ENCODE measurements at places on chromosomes 13 and 19.

GRCh38 chr19:32672841-32673240 is 2.1 kb downstream of the ANKRD27 start:
- no peak for DNase-seq

DNA sequence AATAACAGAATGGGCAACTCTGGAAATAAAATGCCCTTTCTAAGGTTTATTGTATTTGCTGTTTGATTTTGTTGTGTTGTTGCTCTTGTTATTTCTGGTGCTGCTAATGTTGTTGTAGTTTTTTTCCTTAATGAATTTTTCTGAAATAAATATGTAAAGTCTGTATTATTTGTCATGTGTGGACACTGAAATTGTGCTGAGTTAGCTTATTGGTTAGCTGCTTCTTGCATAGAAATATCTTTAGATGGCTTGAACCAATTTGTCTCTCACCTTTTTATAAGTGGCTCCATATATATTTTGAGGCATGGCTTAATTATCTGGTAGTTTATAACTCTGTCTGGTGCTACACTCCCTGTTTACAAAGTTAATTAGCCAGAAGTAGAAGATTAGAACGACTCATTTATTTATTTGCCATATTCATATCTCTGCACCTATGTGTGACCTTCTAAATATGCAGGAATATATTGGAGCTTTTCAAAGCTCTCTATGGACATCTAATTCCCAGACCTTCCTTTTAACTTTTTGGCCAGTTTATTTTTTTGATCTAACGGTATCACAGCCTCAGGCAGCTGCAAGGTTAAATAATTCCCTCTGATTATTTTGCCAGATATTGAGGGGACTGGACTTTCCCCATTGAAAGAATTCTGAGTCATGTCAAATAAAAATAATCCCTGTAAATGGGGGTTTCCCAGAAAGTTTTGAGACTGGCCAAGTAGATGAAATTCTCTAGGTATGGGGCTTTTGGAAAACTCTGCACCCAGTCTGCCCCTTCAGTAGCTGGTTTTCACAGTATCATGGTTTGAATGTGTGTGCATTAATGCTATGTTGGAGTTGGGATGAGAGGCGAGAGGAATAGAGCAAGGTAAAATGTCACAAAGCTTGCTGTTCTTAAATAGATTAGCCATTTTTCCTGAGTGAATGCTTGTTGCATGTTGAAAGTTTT is 1331.7 kb upstream of the MIR17HG start:
- DNase-seq = no peak

- DNase-seq = no peak
These were observed 34.1 kb upstream of the TFDP1 start for GRCh38 chr13:113550453-113550852.

DNA sequence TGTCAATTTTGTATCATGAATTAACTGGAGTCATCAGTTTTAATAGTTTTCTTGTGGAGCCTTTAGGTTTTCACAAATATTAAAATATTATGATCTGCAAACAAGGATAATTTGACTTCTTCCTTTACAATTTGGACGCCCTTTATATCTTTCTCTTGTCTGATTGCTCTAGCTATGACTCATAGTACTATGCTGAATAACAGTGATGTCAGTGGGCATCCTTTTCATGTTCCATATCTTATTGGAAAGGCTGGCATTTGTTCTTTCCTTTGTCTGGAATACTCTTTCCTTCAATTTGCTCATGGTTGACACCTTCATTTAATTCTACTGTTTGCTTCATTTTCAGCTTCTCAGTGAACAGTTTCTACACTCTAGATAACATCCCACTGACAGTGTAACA is 1129.3 kb downstream of the SLITRK5 start:
- DNase-seq = no peak

GRCh38 chr13:89738072-89738471 is 1609.4 kb upstream of the MIR17HG start:
- DNase-seq = no peak

GRCh38 chr13:111941845-111942447 is 125.0 kb upstream of the SOX1 start:
- no peak for DNase-seq

DNA sequence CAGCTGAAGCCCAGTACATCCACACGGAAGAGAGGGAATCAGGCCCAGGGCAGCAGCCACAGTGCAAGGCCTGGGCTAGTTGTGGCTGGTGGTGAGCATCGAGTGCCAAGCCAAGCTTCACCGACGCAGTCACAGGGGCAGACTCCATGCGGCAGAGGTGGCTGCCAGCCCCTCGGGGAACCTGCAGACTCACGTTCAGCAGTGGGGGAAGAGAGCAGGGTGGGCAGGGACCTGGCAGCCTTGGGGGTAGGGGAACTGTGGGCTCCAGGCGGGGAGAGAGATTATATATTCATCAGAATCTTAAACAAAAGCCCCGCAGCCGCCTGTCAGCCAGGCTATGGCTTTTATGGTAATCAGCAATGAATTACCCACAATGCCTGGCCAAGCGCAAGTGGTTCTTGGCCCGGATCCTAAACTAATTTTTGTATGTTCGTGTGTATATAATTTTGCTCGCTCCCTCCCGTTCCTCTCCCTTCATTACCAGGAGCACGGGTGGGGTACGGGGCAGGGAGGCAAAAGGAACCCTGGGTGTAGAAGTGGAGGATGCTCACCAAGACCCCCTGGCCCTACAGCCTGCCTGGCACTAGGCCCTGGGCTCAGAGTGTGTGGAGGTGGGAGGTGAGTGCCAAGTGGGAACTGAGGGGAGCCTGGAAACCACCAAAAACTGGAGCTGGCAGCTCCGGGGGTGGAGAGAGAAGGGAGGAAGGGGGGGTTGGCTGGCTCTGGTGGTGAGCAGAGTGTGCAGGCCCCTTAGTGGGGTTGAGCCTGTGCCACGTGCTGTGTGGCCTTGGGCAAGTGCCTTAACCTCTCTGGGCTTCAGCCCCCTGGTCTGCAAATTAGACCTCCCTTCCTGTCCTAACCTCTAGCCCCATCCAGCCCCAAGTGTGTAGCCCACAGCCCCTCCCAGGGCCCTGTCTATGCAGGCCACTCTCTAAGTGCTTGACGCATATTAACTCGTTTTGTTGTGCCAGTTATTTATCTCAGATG is 31.9 kb downstream of the PTPRS start:
- DNase-seq = no peak

DNA sequence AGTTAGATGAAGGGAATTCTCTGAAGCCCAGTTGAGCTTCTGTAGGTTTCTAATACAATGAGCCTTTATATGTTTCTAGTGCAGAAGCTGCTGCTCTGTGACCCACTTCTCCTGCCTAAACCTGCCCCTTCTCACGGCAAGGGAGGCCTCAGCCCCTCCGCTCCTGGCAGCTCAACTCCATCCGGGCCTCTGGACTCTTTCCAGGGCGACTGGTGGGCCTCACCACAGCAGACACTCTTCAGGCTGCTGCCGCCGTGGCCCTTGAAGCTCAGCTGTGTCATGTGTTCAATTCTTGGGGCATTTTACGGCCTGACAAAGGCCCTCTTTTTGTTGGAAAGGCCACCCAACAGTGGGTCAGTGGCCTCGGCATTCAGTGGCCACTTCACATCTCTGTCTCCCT is 10.0 kb upstream of the C19orf33 start:
- no peak for DNase-seq

GRCh38 chr19:34397853-34398252 is 6.3 kb upstream of the PDCD2L start:
- no peak for DNase-seq

DNA sequence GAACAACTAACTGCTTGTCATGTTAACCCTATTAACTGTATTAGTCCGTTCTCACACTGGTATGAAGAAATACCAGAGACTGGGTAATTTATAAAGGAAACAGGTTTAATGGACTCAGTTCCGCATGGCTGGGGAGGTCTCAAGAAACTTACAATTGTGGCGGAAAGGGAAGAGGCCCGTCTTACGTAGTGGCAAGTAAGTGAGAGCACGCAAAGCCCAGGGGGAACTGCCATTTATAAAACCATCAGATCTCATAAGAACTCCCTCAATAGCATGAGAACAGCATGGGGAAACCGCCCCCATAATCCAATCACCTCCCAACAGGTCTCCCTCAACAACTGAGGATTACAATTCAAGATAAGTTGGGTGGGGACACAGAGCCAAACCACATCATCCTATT is 34.7 kb downstream of the PHF11 start:
- no peak for DNase-seq

DNA sequence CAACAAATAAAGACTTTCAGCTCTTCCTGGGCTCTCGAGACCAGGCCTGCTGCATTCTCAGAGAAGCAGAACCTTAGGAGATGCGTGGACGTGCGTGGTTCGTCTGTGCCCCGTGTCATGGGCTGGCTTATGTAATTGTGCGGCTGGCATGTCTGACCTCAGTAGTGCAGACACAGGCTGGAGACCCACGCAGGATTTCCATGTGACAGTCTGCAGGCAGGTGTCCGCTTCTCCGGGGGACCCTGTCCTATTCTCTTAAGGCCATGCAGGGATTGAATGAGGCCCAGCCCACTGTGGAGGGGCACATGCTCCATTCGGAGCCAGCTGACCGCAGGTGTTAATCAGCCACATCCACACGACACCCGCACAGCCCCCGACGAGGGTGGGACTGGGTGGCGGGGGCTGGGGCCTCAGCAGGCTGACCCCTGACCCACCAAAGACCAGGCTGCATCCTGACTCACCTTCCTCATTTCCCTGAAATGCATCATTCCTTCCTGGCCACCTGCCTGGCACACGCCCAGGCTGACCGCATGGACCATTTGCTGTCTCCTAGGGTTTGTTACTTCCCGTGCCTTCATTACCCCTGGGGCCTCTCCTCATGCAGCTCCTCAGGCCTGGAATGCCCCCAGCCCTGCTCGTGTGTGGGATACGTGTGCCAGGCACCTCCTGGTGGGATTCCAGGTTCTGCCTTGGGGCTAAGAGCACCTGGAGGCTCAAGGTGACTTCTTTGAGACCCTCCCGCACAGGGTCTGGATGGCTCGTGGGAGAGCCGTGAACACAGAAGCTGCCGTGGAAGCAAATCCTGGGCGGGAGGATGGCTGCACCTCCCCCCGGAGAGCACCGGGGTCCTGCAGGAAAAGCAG is 10.7 kb upstream of the MCF2L start:
- no peak for DNase-seq

DNA sequence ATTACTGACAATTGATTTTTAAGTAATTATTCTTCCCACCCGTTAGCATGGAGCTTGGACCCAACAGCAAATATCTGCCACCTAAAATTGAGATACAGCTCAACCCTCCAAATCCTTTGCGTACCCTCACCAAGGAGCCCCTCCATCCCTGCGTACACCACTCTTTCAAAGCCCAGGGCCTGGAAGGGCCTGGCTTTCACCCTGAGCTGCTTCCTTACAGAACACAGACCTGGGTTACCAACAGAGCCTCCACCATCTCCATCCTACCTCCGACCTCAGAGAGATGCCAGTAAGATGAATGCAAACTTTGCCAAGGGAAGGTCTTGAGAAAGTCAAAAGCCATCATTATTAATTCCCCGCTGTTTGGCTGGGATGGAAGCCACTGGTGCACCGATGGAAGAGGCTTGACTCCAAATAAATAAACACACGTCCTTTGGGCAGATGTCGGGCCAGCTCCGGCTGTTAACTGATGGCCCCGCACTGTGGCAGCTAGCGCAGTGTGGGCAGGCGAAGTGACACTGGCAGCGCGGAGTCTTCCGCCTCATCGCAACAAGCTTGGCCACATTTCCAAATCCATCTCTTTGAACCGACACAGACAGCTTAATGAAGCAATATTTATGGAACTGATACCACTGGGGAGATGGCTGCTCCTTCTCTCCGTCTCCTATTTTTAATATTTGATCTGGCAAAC is 150.2 kb upstream of the VSTM2B start:
- no peak for DNase-seq

DNA sequence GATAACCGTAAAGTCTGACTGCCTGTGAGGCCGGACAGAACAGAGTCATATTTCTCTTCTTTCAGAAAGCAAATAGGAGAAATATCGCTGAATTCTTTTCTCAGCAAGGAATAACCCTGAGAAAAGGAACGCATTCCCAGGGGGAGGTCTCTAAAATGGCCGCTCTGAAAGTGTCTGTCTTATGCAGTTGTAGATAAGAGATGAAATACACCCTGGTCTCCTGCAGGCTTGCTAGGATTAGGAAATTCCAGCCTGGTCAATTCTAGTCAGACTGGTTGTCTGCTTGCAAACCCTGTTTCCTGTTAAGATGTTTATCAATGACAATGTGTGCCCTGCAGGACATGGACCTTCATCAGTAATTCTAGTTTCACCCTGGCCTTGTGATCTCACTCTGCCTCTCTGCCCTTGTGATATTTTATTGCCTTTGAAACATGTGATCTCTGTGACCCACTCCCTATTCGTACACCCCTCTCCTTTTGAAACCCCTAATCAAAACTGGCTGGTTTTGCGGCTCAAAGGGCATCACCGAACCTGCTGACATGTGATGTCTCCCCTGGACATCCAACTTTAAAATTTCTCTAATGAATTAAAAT is 934.8 kb upstream of the SPRY2 start:
- DNase-seq = no peak

DNA sequence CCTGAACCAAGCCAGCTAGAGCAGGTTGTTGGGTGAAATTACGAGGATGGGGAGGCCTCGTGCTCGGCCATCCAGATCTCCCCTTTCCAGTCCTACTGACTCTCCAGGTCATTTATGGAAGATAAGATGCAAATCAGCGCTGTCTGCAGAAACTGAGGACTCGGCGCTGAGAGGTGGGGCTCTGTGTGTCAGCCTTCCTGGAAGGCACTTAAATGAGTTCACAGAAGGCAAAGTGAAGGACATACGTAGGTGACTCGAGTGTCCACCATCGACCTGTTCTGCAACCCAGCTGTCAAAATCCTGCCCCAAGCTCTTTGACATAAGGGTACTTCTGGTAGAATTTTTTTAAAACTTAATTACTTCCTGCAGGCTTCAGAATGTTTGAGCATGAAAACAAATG is 86.4 kb downstream of the RAB20 start:
- no peak for DNase-seq

GRCh38 chr19:57305056-57305455 is 15.2 kb upstream of the ZNF543 start:
- no peak for DNase-seq

GRCh38 chr19:52492994-52493470 is 34.4 kb upstream of the ZNF808 start:
- no peak for DNase-seq

DNA sequence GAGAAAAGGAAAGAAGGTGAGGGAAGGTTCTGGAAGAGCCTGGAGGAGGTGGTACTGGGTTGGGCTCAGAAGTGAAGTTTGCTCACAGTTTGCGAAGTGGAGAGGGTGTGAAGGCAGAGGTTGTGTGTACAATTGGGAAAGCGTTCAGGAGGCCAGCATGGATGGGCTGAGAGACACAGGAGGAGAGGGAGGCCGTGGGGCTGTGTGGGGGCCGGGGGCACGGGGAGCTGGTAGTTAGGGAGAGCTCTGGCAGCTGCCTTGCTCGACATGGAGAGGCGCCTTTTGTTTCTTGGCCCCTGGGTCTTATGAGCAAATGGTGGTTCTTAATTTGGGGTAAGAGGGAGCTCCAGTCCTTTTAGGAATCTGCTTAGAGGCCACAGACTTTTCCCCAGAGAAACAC is 16.7 kb downstream of the BICRA start:
- DNase-seq = no peak

Data from activated T-helper 1 cell treated with anti-CD3 and anti-CD28 coated beads, Interleukin-2, amount 50 U/mL, for 16 hours (primary cell).